ENCODE measurements at places on chromosomes 11 and 22.

GRCh38 chr11:116442238-116442752 lies 330.5 kb downstream of the BUD13 start:
- no peak for DNase-seq

GRCh38 chr11:105609341-105609781 lies 512 bp upstream of the GRIA4 start:
- no peak for DNase-seq

DNA sequence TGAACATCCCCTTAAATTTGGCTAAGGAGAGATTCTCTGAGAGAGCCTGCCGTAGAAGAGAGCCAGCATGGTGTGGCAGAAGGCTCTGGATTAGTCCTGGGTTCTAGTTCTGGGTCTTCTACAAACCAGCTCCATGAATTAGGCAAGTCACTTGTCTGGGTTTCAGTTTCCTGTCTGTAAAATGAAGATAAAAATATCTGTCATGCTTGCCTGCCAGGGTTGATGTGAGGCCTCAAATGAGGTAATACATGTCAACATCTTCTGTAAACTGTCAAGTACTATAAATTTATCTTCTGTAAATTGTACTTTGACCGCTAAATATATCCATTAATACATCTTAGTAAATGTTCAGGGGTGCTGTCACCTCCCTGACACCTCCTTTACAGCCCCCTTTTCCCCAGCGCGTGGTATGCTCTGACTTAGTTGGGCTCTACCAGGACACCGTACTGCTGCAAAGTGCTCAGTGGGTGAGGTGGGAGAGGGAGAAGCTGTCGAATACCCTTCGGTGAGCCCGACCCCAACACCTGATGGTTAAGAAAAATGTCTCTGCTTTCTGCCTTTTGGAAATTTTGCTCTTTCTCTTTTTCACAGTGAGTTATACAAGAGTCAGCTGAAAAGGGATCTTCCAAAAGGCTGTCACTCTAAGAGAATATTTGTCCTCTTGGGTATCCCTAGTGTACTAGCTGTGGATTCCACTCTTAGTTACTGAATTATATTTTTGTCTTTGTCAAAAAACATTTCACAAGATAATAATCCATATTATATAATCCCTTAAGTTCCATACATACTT lies 15.0 kb downstream of the RBX1 start:
- DNase-seq, result no peak

DNA sequence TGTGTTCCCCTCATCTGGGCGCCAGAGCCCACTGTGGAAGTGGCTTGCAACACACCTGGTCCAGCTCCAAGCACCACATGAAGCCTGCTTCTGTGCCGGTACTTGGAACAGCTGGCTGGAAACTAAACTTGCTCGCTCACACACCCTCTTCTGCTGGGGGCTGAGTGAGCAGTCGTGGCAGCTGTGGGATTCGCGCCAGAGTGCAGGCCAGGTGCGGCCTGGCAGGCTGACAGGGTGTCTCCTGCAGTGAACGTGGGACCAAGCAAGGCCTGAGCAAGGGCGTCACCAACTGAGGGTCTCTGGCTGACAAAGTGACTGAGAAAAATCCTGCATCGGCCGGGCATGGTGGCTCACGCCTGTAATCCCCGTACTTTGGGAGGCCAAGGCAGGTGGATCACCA lies 15.2 kb downstream of the SMC1B start:
- DNase-seq, result no peak

DNA sequence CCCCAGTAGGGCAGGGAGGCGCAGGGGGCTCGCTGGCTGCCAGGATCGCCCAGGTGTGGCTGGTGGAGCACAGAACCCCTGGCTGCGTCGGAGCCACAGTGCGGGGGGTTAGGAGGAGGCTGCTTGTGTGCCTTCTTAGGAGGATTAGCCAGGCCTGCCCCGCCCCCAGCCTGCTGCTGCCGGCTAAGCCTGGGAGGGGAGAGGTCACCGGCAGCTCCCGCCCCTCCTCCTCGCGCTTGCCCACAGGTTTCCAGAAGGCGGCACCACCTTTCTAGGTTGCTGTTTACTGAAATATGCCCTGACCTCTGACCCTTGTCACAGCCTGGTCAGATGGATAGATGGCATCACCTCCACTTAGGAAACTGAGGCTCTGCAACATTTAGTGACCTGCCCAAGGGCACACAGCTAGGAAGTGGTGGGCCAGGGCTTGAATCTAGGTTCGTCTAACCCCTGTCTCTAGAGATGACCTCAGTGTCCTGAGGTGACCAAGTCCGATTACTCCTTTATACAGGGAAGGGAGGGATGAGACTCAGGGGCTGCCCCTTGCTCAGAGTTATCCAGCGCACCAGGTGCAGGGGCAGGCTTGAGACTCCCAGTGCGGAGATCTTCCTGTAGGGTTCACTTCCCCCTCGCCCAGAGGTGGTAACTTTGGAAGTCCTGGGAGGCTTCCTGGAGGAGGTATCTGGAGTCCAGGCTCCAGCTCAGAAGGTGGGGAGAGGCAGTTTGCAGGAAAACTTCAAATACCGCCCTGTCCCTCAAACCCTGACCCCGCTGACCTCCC lies 44.0 kb downstream of the MYO7A start:
- DNase-seq, result no peak

DNA sequence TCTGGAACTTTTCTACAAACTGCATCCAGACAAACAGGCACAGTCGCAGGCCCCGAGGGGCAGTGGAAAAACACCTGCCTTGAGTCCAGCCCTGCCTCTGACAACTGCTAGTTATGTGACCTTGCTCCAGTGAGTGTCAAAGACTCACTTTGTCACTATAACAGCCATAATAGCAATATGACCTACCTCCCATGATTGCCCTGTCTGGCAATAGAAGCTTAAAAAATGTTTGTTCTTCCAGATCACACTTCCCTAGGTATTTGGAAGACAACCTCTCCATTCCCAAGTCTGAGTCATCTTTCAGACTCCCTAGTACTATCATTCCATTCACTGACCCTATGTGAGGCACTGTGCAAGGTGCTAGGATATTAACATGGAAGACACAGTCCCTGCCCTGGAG lies 74.5 kb downstream of the RPL27A start:
- no peak for DNase-seq

GRCh38 chr11:17813391-17814059 lies 78.9 kb downstream of the KCNC1 start:
- DNase-seq, result no peak

GRCh38 chr11:123421589-123421988 lies 8.5 kb upstream of the GRAMD1B start:
- no peak for DNase-seq

GRCh38 chr22:47748957-47749356 lies 986.5 kb downstream of the TBC1D22A start:
- DNase-seq, result no peak

DNA sequence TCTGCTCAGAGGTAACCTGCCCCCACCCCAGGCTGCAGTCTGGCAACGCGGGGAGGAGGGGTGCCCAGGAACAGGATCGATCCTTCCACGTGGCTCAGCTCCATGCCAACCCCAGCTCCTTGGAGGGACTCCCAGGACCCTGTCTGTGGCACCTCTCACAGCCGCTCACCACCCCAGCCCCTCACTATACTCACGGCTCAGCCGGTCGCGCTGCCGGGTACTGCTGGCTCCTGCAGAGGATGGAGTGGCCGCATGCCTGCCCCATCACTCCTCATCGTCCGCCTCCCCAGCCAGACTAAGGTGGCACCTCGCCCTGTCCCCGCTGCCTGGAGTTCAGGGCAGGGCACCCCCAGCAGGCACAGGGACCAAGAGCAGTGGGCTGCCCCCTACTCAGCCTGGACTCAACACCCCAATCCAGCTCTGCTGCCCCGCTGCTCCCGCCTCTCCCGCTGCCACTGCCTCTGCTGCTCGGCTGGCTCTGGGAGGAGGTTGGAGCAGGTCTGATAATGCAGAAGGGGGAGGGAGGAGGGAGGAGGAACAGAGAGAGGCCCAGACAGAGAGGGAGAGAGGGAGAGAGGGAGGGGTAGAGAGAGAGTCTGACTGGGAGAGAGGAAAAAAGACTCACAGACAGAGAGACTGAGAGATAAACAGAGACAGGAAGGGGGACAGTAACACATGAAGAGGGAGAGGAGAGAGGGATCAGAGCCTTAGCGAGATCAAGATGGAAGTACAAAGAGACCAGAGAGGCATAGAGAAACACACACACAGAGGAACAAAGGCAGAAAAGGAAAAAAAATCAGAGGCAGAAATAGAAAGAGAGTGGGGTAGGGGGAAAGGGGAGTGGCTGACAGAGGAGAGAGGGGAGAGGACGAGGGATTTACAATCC lies at the start of gene PDE2A:
TSS of gene PDE2A (minus strand) at position 480 of the 886 bp plus-strand sequence. CDS start at position 265, 215 bp downstream.
- no peak for DNase-seq

DNA sequence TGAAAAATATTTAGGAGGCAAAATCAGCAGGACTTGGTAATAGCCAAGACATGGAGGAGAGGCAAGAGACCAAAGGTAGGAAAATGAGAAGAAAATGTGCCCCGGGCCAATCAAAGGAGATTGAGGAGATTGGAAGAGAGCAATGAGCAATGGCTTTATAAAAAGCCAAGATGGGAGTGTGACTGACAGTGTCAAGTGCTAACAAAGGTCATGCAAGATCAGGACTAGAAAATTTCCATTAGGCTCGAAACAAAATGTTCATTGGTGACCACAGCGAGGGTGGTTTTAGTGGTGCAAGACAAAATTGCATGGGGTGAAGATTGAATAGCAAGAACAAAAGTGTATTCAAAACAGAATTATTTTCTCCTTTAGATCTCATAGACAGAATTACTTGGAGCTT lies 45.2 kb upstream of the TBCEL start:
- DNase-seq, result no peak

GRCh38 chr11:82261367-82261766 lies 472.3 kb downstream of the FAM181B start:
- DNase-seq, result no peak

DNA sequence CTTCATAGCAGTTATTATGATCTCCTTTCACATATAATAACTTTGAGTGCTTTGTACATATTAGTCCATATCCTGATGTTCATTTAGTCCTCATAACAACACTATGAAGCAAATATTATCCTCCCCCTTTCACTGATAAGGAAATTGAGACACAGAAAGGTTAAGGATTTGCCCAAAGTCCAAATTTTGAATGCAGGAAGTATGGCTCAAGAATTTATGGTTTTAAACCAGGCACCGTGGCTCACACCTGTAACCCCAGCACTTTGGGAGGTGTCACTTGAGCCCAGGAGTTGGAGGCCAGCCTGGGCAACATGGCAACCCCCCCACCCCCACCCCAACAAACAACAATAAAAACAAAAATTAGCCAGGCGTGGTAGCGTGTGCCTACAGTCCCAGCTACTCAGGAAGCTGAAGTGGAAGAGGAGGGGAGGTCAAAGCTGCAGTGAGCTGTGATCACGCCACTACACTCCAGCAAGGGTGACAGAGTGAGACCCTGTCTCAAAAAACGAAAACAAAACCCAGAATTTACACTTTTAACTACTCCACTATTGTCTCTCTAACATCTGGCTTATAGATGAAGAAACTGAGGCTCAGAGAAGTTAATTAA lies 8.6 kb downstream of the CCDC34 start:
- DNase-seq, result no peak

GRCh38 chr11:24543771-24544170 lies 46.9 kb downstream of the LUZP2 start:
- DNase-seq, result no peak

DNA sequence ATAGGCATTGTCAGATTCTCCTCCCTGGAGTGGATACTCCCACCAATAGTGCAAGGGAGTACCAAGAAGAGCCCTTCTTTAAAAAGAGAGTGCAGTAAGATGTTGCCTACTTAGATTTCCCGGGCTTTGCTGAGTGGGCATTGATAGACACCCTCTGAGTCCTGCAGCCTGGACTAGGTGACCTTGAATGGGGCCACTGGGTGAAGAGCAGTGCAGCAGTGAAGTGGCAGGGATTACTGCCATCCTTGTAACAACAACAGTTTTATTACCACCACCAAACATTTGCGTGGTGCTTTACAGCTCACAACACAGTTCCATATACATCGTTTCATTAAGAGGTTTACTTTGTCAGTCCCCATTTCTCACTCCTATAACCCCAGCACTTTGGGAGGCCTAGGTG lies 59.4 kb downstream of the MICAL2 start:
- no peak for DNase-seq

DNA sequence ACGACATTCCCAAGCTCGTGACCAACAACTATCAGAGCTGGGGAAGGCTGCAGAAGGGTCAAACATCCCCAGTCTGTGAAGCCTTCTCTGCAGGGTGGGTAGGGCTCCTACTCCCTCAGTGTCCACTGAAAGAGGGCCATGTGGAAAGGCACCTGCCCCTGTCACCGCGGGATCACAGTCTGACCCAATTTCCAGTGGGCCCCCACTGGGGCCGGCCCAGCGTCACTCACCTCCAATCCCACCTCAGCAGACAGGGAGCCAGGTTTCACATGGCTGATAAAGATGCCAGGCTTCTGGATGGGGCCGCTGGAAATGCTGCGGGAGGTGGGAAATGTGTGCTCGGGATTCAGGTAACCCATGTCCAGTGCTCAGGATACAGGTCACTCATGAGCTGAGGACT lies 20.0 kb downstream of the USH1C start:
- no peak for DNase-seq

GRCh38 chr11:35116762-35117640 lies 22.0 kb upstream of the CD44 start:
- DNase-seq, result no peak

GRCh38 chr11:94658386-94658785 lies 91.2 kb downstream of the PIWIL4 start:
- no peak for DNase-seq

GRCh38 chr11:123630126-123630608 lies 24.3 kb downstream of the SCN3B start:
- DNase-seq, result no peak

DNA sequence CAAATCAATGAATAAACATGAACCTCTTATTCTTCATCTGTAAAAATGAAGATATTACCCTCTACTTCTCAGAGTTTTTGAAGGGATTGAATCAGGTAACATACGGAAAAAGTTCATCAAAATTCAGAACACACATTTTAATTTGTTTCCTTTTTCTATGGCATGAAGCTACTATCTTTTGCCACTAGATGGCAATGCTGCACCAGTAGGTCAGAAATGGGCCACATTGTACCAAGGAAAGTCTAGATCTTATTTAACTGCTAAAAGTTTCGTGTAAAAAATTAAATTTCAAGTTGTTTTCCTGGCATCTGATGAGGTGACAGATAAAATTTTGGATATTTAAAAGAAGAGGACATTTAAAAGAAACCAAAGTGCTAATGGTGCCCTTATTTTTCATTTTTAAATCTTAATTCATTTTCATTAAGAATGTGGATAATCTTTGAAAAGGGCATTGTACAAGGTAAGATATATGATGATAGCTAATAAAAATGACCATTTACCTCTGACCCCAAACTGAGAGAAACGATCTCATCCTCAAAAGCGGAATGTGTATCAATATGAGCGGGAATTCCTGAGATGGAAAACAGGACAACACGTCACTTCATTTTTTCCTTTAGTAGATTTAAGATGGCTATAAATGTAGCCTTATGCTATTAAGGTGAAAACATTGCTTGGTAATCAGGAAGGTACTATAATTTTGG lies 16.1 kb downstream of the ALKBH8 start:
- DNase-seq, result no peak
